AG20443 (cell line): ENCODE measurements at places on chromosomes 6 and 20.

DNA sequence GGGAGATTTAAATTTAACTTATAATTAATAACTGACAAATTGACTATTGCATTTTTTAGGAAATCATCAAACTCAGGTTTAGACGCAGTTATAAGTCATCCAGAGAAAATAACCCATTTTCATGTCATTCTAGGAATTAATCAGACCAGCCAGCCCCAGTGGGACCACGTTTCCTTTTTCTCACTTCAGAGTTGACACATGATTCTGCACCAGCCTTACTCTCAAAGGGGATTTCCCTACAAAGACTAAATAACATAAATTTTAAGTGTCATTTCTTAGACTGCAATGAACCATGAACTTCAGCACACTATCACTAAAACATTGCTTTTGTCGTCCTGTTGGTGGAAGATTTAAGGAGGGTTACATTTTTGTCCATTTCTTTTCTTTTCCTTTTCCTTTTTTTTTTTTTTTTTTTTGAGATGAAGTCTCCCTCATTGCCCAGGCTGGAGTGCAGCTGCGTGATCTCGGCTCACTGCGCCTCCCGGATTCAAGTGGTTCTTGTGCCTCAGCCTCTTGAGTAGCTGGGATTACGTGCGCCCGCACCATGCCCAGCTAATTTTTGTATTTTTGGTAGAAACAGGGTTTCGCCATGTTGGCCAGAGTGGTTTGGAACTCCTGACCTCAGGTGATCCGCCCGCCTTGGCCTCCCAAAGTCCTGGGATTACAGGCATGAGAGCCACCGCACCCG is 3.6 kb downstream of the IPCEF1 start:
- DNase-seq: no peak

DNA sequence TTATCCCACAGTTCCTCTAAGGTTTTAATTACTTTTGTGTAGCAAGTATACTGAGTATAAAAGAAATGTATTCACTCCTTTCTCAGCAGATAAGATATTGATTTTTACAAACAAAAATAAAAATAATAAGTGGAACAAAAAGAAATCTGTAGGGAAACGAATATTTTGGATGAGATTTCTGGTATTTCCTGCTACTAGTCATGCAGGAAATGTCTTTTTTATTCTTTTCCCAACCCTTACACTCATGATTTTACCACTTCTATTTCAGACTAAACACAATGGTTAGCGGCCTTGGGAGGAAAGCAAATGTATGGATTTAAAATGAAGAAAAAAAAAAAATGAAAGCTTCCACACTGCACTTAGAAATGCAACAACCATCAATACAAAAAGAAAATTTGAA is 580.5 kb upstream of the MARCKS start:
- no peak for DNase-seq

GRCh38 chr20:32019156-32019510 is 8.9 kb downstream of the CCM2L start:
- DNase-seq: peak; percentile 41

GRCh38 chr6:27761391-27761790 is 150.8 kb downstream of the OR2B2 start:
- DNase-seq: no peak

DNA sequence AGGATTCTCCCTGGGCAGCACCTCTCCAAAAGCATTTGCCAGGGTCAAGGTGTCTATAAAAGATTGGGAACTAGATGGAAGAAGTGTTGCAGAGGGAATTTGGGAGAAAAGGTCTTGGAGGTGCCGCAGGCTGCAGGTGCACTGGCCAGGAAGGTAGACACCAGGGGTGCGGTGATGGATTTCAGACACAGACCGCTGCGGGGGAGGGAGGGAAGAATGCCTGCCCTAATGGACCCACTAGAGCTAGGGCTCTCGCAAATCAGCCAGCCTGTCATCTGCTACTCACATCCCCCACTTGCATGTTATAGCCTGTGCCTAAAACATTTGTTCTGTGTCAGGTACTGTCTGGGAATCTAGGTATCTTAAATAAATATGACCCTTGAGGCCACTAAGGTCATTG is 193.6 kb upstream of the SLC24A3 start:
- no peak for DNase-seq

- no peak for DNase-seq
Observed at GRCh38 chr6:106715922-106716321, 86.5 kb downstream of the QRSL1 start.

GRCh38 chr20:44692932-44693480 is 22.2 kb upstream of the CCN5 start:
- DNase-seq: peak; percentile 93

- no peak for DNase-seq
Observed at GRCh38 chr20:35004051-35004725, 48.5 kb downstream of the MYH7B start.
